ENCODE measurements at places on chromosomes 4 and X.

DNA sequence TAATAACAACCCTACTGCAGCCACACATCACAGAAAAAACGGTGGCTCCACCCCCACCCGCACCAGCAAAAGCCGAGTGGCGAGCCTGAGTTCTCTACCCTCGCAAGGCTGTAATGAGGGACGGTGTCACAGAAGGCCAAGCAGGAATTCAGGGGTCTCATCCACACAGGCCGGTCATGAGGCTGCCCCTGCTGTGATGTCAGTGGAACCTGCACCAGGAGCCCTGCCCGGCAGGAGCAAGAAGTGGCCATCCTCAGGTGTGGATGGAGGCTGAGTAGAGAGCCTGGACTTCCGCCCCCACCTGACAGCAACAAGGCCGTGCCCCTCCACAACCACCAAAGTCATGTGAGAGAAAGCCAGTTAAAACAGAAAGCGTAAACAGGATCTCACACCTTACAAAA lies 20.6 kb downstream of the LYAR start:
- no peak for DNase-seq

DNA sequence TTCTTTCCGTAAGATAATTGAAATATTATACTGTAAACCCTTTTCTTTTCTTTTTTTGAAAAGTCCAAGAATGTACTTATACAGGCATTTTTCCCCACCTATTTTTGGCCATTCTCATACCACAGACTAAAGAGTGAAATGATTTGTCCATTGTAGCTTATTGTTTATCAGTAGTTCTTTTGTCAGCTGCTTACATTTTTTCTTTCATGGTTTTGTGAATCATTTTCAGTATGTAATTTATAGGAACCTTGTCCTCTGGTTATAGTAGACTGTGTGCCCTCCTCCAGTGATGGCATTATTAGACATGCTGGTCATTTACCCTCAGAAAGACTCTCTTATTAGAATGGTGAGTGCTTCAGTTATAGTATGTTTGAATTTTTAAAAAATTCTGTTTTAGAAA lies 56.7 kb downstream of the CCKAR start:
- no peak for DNase-seq

DNA sequence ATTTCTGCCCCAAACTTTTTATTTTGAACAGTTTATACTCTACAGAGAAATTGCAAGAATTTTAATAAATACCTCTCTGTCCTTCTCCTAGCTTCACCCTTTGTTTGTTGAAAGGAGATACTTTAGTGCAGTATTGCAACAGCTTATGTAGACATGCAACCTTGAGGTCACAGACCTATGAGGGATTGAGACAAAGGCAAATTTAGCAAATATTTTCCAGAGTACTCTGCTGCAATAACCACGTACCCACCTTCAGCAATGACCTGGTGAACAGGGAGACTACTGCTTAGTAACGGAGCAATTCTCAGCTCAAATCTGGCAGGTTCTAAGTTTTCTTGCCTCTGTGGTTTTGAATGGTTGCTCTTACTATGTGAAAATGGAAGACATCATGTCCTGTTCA lies 13.2 kb downstream of the FGA start:
- DNase-seq: no peak

DNA sequence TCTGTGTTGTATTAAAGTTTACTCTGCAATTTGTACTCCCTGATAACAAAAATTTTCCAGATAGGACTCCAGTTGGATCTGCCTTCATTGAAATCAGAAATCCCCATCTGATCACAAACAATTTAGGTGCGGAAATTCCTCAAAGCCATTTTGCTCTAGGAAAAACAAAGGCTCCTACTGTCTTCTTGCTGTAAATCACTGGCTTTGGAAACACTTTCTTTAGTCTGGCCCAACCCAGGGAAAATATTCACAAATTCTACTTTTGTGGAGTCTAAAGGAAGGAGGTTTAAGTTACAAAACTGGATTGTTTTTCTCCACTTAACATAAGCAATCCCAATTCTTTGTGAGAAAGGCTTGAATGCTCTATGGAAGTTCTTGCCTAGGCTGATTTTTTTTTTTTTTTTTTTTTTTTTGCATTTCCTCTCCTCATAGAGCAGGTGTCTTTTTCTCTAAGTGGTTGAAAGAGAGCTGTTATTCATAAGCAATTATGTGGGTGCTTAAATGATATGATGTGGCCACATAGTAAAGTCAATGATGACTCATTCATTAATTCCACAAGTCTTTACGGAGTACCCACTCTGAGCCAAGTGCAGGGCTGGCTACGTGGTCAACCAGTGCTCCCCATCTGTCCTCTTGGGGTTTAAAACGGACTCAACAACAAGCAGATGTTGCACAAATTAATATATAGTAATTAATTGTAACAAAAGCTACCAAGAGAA lies 261.4 kb downstream of the LDB2 start:
- no peak for DNase-seq

DNA sequence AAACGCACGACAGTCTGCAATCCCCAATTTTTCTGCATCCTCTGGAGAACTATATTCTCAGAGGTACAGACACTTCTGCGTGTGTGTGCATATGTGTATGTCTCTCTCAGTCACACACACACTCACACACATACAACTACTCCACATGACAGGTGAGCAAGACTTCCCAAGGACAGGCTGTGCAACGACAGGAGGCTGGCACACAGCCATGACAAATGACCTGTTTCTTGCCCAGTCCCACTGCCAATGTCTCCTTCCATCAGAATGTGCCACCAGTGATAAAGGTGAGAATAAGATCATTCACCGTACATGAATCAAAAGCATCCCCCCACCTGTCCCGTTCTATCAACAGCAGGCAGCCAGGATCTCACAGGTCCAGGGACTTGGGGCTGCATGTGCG lies 52.4 kb downstream of the PPP2R2C start:
- no peak for DNase-seq

- DNase-seq: no peak
Observed at GRCh38 chr4:181157647-181158046, 1085.6 kb upstream of the TENM3 start.

- DNase-seq: no peak
Observed at GRCh38 chr4:44147571-44148075, 301.0 kb downstream of the KCTD8 start.

DNA sequence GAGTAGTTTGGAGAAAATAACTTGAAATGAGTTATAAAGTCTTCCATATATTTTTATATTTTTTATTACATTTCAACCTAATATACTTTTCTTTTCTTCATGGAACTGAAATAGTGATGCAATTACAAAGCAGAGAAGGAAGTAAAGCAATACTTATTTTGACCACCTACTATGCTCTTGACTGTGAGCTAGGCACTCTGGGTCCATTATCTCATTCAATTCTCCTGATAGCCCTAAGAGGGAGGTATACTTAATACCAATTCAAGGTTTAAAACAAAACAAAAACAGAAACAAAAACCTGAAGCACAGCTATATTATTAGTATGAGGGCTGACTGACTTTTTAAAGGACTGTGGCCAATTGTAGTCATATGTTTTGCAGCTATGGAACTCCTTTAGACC lies 193.5 kb downstream of the MAD2L1 start:
- no peak for DNase-seq

DNA sequence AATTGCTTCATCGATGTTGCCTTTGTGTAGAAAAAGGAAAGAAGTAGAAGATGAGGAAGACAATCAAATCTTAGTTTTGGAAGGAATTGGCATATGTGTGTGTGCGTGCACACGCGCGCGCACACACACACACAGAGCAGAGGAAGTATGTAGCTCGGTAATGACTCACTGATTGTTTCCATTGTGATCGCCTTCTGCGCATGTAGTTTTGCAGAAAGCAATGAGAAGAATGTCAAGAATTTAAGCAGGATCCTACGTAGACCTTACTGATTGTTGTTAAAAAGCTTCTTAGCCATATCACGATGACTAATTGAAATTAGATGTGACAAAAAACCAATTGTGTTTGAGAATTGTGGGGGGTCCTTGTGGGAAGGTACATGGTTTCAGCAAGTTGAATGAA lies 12.8 kb upstream of the LIMCH1 start:
- DNase-seq: no peak

DNA sequence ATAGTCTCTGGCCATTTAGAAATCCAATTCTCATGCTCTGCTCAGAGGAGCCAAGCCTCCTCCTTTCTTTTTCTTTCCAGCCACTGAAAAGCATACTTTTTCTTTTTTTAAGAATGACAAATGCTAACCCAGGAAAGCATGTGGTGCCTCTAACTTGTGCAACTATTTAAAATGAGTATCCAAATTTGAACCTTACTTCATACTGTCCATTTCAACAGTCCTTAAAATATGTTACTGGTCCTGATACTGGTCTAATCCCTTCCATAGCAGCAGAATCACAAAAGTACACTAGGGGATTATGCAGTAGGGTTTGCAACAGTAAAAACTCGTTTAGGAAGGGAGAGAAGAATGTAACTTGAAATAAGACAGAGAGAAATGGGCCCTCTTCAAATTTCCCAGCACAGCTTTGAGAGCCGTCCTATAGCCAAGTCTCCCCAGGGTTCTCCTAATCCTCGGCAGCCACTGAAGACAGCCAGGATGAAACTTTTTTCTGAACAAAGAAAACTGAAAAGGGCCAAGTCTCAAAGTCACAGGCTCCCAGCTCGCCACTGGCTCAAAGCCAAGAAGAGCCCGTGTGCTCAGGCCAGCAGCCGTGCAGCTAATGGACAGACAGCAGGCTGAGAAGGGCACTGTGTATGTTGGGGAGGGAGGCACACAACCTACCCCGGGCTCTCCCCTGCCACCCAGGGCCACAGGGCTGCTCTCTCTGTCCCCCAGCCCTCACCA lies 39.5 kb downstream of the GPC4 start:
- DNase-seq: no peak

- DNase-seq: peak; percentile 22
Observed at GRCh38 chrX:134599184-134599914, 58.9 kb downstream of the PLAC1 start.

DNA sequence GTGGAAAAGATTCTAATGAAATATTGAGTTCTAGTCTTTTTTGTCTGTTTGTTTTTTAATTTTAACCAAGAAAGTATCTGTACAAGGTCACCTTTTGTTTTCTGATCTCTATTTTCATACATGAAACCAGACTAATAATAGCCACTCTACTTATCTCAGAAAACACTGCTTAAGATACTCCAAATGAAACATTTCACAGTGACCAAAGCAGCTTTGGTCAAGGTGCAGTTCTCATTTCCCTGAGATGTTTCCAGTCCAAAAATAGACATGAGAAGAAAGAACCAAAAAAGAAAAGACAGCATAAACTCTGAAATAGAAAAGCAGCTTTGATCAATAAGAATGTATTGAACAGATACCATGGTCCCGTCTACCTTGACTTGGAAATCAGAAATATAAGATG lies 782.8 kb downstream of the RAB28 start:
- DNase-seq: no peak

DNA sequence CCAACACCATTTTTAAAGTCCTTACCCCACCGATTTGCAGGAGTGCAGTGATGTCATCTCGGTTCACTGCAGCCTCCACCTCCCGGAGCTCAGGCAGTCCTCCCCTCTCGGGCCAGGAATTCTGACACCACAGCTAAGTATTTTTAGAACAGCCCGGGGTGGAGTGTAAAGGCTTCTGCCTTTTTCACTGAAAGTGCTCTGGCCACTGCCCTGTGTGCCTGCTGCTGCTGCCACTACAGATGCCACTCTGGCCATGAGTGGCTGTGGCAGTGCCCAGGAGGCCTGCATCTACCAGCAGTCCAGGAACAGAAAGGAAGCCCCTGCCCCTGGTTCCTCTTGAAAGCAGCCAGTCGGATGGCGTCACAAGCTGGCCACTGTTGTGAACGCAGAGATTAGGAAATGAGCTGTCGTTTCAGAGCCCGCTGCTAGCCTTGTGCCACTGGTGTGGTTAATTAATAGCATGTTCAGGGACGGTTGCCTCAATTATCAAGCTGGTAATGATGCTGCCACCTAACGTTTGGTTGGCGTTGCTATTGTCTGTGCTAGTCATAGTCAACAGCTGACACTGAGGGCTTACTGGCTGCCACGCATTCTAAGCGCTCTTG lies 23.6 kb upstream of the TBC1D14 start:
- DNase-seq: no peak

DNA sequence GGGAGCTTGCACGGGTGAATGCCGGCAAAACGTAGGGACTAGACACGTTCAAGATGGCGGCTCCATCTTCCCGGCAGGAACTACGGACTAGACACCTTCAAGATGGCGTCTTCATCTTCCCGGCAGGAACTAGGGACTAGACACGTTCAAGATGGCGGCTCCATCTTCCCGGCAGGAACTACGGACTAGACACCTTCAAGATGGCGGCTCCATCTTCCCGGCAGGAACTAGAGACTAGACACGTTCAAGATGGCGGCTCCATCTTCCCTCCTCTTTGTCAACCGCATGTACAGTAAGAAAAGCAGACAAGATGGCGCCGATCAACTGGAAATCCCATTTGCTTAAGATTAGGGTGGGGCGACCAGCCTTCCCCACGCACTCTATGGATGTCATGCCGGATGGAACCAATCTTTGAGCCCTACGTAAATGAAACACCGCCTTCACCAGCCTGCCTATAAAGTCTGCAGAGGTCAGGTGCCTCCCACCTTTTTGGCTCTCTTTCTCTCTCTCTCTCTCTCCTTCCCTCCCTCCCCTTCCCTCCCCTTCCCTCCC lies 222.4 kb downstream of the CRLF2 start:
- peak; percentile 47 for DNase-seq

DNA sequence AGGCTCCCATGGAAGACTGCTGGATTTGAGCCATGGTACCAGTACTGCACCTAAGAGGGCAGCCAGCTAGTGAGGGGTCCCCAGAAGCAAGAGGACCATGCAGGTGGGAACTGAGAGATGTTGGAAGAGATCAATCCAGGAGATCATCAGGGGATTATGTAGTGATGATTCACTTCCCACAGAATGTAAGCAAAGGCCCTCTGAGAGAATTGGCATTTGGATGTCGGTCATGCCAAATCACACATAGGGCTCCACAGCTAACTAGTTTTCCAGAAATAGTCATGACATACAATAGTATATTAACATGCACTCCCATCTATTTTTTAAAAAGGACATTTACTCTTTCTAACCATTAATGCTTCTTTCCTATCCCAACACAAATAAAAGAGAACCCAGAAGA lies 112.5 kb downstream of the RASGEF1B start:
- DNase-seq: no peak

GRCh38 chrX:9475984-9476383 lies 11.1 kb downstream of the TBL1X start:
- DNase-seq: no peak

GRCh38 chrX:111375747-111376146 lies 36.2 kb downstream of the DCX start:
- DNase-seq: no peak

DNA sequence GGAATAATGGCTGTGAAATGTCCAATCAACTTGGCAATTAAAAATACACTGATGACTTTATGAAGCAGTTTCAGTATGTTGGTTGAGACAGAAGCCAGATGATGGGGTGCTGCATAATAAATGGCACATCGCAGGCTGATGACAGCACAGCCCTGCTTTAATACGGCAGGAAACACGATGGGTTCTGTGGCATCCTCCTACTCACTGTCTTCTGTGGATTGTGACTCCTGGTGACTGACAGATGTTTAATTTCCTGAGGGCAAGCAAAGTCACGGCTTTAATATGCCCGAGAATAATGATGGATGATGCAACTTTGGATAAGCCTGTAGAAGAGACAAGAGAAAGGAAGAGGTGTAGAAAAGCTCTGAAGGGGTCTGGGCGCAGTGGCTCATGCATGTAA lies 295.4 kb downstream of the TRIML1 start:
- no peak for DNase-seq

GRCh38 chrX:18682979-18683387 lies 11.1 kb upstream of the RS1 start:
- no peak for DNase-seq

Data from activated naive CD8-positive, alpha-beta T cell treated with anti-CD3 and anti-CD28 coated beads for 36 hours (primary cell).